ENCODE measurements at places on chromosomes 12 and 14. TPM values are rescaled to one million over a fixed set of nuclear protein-coding genes. Genes with fewer than 3 reads are reported as not detected.

The ATG14 gene
- total RNA-seq, result 7.7 TPM

The DYNC1H1 gene
- 249 TPM for total RNA-seq

The ZDHHC22 gene
- not detected for total RNA-seq

The ARHGDIB gene
- 495 TPM for total RNA-seq

Data from CD8-positive, alpha-beta memory T cell (primary cell).